ENCODE measurements at places on chromosomes 7 and 10.
A peak's percentile ranks its signal among the peaks of the same experiment; 100 is the strongest.

- no peak for DNase-seq
Measured at GRCh38 chr7:18770822-18771221, 275.3 kb downstream of the HDAC9 start.

- DNase-seq = peak; percentile 72
Measured at GRCh38 chr10:102064868-102065560, at the start of gene HPS6. Gene HPS6 (plus strand): TSS chr10:102065349. CDS start chr10:102065475, 126 bp downstream.

DNA sequence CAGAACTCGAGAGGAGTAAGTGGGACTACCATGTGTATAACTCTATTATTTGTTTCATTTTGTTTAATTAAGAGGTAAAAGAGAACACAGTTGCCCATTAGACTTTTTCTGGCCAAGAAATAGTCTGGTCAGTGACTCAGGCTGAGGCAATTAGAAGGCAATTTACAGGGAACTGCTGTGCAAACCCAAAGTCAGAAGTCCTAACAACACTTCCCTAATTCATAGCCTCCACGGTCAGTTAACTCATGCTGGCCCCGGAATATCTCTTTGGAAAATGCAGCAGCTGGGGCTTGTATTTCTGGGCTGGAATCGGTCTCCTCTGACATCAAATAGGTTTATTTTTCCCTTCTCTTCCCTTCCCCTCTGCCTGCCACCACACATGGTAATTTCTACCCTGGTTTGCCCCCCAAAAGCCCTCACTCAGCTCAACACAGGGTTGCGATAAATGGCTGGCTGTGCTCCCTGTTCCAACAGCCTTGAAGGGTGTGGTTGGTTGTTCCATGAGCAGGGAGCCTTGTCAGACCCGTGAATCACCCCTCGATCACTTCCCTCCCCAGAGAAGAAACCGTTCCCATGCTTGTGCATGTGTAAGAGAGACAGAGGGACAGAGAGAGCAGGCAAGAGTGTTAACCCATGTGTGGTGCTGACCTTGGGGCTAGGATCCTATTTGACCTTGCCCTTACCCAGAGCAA is 5.3 kb downstream of the SH3PXD2A start:
- DNase-seq = no peak

DNA sequence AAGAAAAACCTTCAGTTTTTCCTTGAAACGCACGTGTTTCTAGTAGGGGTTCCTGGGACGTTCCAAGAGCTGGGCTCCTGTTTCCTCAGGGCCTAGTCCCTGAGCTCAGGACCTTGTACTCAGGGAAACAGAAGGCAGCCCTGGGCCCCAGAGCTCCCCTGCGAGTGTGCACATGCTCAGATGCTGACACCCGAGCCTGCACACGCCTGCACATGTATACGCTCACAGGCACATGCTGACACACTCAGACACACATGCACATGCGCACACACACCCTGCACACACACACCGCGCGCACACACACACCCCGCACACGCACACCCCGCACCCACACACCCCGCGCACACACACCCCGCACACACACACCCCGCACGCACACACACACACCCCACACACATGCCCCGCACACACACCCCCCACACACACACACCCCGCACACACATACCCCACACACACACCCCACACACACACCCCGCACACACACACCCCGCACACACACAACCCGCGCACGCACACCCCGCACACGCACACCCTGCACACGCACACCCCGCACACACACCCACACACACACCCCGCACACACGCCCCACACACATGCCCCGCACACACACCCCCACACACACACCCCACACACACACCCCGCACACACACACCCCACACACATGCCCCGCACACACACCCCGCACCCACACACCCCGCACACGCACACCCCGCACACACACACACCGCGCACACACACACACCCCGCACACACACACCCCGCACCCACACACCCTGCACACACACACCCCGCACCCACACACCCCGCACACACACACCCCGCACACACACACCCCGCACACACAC is 52.2 kb downstream of the CALML3 start:
- DNase-seq = no peak

GRCh38 chr7:8442814-8443304 is 9.4 kb downstream of the NXPH1 start:
- no peak for DNase-seq

DNA sequence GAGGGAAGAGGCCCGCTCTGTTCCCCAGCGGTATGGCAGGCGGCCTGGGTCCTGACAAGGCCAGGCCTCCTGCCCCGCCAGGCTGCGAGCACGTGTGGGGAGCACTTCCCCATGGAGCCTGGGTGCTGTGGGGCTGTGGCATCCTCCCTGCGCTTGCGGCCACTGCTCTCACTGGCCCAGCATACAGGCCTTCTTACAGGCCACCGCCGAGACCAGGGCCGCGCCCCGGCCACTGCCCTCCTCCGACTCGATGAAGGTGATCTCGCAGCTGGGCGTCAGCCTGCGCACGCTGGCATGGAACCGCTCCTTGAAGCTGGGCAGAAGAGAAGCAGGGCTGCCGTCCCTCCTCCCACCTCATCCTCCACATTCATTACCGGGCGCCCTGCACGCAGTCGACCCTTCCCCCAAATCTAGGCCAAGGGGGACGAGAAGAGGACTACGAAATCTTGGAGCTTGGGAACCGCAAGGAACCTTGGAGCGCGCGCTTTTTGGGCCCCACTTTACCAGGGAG is 3.9 kb upstream of the MYL7 start:
- DNase-seq = no peak

GRCh38 chr10:24351961-24352360 is 143.0 kb downstream of the KIAA1217 start:
- DNase-seq = no peak

- no peak for DNase-seq
Measured at GRCh38 chr7:20219446-20220292, 2.5 kb upstream of the MACC1 start.

- DNase-seq = no peak
Measured at GRCh38 chr7:45712057-45712689, 138.0 kb downstream of the ADCY1 start.

DNA sequence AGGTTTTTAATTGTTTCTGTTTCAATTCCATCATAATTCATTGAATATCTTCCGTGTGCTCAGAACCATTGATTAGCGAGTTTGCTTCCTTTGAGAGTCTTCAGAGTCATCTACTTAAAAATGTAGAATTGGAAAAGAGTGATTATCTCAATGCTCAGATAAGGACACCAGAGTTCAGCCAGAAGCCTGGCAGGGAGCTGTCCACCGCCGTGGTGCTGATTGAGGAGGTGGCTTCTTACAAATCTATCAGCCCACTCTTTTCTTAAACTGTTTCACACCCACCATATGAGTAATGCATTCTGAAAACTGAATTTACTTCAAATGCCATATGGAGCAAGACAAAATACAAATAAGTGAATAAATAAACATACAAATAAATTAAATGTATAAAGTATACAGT is 79.3 kb downstream of the INSYN2A start:
- DNase-seq = no peak

DNA sequence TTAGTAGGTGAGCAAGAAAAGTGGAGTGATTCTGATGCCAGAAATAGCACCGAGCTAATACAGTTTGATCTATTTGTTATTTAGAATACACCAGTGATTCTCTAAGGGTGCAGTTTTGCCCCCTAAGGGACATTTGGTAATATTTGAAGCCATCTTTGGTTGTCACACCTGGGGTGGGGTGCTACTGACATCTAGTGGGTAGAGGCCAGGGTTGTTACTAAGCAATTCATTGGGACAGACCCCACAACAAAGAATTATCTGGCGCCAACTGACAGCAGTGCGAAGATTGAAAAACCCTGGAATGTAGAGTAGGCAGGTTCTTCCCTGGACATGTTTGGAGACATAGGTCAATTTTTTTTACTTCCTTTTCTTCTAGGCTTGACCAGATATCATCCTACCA is 14.6 kb downstream of the PALS2 start:
- DNase-seq = no peak

GRCh38 chr10:101720606-101721230 is 25.7 kb upstream of the FBXW4 start:
- DNase-seq = no peak

DNA sequence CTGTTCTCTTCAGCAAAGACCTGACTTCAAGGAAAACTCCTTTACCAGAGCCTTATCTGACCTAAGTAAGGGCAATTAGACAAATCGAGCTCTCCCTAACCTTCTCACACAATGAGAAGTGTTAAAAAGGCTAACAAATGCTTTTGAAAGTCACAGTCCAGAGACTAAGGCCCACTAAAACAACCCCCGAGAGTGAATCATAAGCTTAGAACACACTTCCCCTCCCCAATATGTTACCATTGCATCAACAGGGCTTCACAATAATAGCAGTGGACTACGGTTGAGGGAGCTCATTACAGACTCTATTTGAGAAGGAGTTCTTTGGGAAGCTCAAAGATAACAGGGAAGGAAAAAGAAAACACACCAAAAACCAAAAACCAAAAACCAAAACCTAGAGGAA is 28.6 kb upstream of the ZEB1 start:
- no peak for DNase-seq

- no peak for DNase-seq
Measured at GRCh38 chr7:16514271-16514670, 12.4 kb upstream of the LRRC72 start.

DNA sequence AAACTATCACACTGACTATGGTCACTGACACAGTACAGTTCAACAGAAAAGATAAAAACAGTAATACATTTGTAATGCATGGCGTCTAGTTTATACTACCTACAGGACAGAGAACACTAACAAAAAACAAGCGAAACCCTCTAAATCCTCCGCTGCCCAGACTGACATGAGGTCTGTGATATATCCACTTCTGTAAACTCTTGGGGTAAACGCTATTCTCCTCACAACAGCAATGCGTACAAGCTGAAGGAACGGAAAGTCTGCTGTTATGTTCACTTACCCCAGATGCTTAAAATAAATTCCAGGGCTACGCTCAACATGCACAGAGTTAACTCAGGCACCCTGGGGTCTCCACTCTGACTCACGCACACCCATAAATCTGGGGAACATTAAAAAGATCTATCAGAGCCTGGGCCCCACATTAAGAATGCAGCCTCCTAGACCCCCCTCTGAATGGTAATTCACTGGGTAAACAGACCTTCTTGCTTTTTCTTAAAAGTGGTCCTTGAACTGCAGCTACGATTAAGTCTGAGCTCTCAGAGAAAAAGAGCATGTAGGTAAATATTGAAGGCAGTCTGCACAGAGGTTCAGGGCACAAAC is 105.6 kb downstream of the CTBP2 start:
- no peak for DNase-seq

DNA sequence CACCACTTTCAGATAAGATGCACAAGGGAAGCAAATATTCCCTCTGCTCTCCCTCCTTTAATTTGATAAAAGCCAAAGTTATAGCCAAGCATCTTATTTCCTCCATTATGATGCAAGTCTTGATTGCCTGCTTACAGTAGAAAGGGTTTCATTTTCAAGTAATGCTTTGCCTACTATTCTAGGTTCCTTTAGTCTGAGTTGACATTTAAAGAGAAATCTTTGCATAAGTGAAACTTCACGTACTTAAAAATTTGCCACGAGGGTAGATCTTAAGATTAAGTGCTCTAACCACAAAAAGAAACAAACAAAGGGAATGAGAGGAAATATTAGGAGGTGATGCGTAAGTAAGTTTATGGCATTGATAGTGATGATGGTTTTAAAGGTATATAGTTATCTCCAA is 78.1 kb upstream of the VWDE start:
- DNase-seq = no peak

DNA sequence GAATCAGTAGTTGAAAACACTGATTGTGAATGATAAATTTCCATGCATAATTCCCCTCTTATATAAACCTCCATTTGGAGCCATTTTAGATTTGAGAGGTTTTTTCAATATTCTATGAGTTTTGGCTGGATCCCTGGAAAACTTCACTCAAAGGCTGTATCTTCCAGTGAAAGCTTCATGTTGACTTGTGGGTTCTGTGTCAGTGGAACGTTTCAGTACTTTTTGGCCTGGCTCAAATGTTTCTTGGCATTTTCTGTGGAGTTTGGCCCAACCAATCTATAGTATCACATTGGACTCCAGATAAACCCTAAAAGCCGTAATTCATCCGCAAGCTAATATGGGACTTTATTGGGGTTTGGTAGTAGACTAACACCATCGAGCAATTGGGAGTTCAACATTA is 172.6 kb upstream of the PRPS1L1 start:
- DNase-seq = no peak

DNA sequence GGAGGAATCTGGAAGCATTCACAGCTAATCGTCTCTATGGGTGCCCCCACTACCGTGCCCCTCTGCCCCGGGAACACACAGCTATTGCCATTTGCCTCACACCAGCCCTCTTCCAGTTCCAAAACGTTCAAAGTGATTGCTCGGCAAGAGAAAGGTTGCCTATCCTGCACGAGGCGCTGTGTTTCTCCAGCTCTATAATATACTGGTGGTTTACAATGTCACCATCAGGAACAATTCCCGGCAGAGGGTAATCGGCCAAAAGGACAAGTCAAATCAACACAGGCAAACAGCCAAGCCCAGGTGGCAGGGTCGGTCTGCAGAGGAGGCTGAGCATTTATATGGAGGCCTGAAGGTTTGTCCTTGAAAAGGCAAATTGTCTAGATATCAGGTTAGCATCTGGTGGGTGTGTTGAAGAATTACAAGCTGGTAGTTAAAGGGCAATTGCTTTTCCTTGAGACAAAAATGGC is 29.2 kb upstream of the TNS3 start:
- no peak for DNase-seq

DNA sequence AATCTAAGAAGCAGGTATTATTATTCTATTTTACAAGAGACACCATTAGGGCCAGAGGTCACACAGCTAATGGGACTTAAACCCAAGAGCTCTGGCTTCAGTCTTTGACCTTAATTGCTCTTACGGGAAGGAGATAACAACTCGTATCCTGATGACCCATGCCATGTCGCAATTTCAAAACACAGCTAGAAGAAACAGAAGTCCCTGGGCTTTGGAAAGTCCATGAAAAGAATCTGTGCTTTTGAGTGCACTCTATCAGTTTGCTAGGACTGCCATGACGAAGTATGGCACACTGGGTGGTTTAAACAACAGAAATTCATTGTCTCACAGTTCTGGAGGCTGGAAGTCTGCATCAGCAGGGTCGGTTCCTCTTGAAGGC is 247.8 kb upstream of the AOAH start:
- no peak for DNase-seq

GRCh38 chr7:118140468-118140867 is 43.5 kb upstream of the LSM8 start:
- DNase-seq = no peak

DNA sequence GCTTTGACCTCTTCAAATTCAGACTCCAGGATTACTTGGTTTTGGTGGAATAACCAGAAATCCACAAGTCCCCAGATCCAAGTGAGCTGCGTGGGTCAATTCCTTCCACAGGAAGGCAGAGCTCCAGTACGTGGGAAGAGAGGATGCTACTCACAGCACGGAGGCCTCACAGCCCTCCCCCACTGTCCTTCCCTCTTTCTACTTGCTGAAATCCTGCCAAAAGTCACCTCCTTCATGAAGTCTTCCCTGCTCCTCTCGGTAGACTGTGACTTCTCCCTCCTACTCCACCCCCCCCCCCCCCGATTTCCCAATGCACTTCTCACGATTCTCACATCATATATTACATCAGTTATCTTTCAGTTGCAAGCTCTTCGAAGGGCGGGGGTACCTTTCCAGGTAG is 12.3 kb downstream of the CAMK2G start:
- no peak for DNase-seq

GRCh38 chr7:131013716-131014115 is 279.7 kb upstream of the KLF14 start:
- no peak for DNase-seq
